ENCODE measurements at places on chromosomes 12 and 14.

- DNase-seq = no peak
These were observed 26.5 kb upstream of the BCAT1 start for GRCh38 chr12:24975425-24975824.

GRCh38 chr12:52552055-52552454, 890 bp downstream of the KRT71 start:
- no peak for DNase-seq

GRCh38 chr12:98893126-98893674, 248.1 kb downstream of the APAF1 start:
- DNase-seq = no peak

GRCh38 chr12:107571492-107571891, 114.1 kb upstream of the PWP1 start:
- DNase-seq = no peak

DNA sequence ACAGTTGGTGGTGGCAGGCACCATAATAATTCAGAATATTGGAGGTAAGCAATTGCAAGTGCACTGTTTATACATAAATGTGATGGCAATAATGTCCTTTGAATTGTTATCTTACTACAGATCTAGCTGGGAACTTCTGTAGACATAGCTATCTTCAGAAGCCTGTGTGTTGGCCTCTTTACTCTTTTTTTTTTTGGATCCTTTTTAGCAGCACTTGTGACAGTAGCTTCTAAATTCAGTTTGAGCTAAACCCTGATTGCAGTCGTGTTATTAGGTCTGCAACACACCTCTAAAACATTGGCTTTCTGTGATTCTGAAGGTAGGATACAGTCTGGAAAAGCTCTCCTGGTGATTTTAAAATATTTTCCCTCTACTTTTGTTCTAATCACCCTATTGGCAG, 38.5 kb downstream of the SLC38A6 start:
- no peak for DNase-seq

- DNase-seq = no peak
These were observed 6.4 kb downstream of the GPR68 start for GRCh38 chr14:91238085-91238484.

- no peak for DNase-seq
These were observed 44.6 kb upstream of the CNTN1 start for GRCh38 chr12:40647651-40648050.

DNA sequence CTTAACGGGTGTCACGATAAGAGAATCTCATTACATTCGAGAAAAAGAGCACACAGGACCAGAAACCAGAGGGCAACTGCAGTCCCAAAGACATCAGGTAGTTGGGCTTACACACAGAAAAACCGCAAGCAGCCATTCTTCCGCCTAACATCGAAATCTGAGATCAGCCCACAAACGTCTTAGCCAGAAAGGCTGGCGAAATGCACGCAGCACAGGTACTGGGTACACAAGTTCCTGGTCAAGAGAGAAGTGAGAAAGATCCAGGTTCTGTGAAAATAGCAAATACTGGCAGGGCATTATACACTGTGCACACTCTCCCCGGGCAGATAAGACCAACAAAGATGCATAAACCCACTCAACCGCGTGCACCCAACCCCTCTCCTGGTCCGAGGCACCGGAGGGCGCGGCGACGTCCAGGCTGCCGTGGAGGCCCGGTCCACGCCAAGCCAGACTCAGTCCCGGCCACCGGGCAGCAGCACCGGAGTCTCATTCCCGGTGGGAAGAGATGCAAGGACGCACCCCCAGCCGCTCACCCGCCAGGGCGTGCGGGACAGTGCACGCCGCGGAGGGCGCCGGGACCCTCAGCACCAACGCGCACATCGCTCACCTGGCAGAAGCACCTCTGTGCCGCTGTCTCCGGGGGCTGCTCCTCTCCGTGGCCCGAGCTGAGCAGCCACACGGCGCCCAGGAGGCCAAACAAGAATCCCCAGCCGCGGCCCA, 437 bp downstream of the ERO1A start:
- peak; percentile 21 for DNase-seq

DNA sequence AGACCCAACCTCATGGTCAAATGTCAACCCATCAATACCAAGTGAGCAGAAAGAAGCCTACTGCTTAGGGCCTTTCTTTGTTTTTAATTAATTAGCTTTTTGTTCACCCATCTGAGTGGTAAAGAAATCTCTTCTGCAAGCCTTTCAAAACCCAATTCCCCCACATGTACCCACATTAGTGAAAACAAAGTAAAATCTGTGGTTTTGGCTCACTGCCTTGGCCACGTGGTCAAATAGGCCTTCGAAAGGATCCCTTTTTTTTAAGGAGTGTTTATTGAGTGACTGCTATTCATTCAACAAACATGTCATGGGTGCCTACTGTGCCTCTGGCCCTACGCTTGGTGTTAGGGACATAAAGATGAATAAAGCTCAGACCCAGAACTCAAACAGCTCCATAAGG, 160.1 kb downstream of the NUAK1 start:
- DNase-seq = no peak

GRCh38 chr14:29442696-29443095, 485.0 kb downstream of the PRKD1 start:
- no peak for DNase-seq
